ENCODE measurements at places on chromosomes 13 and 19. TPM values are rescaled to one million over a fixed set of nuclear protein-coding genes. Genes with fewer than 3 reads are reported as not detected.

Gene CD79A
- total RNA-seq: 6.4 TPM

Gene UGGT2
- total RNA-seq: not detected

Gene HIPK4
- total RNA-seq: not detected

Gene CEACAM1
- total RNA-seq: 0.55 TPM

Gene MBD3L2B
- not detected for total RNA-seq

Gene IGFL1
- total RNA-seq: not detected

Gene DIS3
- total RNA-seq: 56.3 TPM

Gene CPB2
- total RNA-seq: not detected

Gene CGB3
- total RNA-seq: not detected

Gene YJEFN3
- 7.3 TPM for total RNA-seq

Gene DPF1
- total RNA-seq: 0.48 TPM

Gene ZNF83
- total RNA-seq: 25.3 TPM

Gene ZNF431
- 13.8 TPM for total RNA-seq

Gene MYH14
- not detected for total RNA-seq

Gene KLHL1
- not detected for total RNA-seq

Gene CTXN1
- total RNA-seq: 0.91 TPM

Gene RYR1
- total RNA-seq: 0.95 TPM

Gene CYP2F1
- not detected for total RNA-seq

Gene TJP3
- 0.94 TPM for total RNA-seq

Gene CYP2S1
- not detected for total RNA-seq

Gene EXOC3L2
- total RNA-seq: not detected

Gene ADGRE3
- total RNA-seq: not detected

Gene VN1R2
- not detected for total RNA-seq

Gene GDF15
- not detected for total RNA-seq

Gene LILRB4
- total RNA-seq: not detected

Gene ZNF556
- not detected for total RNA-seq

Gene LRP3
- 0.17 TPM for total RNA-seq
